Brain pericyte (primary cell): ENCODE measurements at places on chromosomes 1 and 21.

DNA sequence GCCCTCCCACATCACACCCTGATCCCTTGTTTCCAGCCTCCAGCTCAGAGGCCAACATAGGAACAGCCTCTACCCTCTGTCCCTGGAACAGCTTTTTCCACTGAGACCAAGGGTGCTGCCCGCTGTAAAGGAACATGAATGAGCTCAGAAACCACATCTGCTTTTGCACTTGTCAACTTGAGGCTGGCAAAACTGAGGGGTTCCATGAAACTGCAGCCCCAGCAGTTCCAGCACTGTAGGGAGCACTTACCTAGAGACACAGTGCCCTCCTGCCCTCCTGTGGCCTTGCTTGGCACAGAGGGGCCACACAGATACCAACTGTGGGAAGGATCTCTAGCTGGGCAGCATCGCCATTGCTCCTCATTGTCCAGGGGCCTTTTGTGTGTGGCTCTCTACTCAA lies 51.7 kb downstream of the ITPKB start:
- DNase-seq, result no peak

- DNase-seq, result no peak
Measured at GRCh38 chr1:181514298-181515290, 31.3 kb downstream of the CACNA1E start.

- DNase-seq, result no peak
Measured at GRCh38 chr1:58000116-58000515, 546.4 kb downstream of the OMA1 start.

DNA sequence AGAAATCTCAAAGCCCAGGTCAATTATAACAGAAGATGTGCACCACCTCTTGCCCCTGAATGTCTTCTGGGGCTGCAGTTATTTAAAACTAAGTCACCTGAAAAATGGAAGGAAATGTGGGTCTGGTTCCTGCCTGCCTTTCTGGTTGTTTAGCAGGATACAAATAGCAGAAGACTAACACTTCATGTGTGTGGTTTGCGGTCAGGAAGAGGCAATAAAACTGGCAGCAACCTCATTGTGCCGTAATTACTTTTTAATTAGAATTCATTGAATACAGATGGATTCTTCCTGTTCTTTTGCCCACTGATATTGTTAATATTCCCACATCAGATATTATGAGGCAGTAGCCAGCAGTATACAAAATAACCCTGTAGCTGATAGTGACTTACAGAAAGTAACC lies 345.7 kb downstream of the ZNF326 start:
- DNase-seq, result no peak

GRCh38 chr1:8166406-8166805 lies 140.3 kb upstream of the ERRFI1 start:
- no peak for DNase-seq

DNA sequence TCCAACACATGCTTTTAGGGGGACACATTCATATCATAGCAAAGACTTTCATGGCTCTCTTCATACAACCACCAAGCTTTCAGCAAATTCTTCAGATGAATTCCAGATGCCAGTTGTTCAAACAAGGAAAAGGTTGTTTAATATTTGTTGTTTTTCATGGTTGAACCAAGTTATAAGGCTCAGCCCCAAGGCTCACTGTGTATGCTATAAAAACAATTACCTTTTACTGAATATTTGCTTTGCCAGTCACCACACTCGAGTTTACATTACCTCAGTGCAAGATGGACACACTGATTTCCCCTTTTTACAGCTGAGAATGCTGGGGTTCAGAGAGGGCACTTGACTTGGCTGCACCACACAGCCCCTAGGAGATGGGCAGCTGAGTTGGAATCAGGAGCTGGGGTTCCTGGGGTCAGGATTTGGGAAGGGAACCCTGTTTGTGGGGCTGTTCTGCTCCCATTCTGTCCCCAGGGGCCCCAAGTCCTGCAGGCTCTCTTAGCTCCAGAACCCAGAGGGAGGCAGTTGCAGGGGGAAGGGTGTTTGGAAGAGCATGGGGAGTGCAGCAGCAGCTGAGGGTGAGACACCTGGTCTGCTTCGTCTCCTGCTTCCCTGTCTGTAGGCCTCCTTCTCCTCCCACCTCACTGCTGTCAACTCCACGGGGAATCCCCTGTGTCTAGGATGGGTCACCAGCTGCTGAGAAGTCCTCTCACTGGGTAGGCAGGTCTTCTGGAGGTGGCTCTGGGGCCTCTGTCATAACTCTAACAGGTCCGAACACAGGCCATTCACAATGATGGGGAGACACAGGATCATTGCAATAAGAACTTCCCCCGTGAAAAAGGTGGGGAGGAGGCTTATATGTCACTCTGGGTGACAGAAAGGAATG lies 12.8 kb upstream of the TMPRSS2 start:
- no peak for DNase-seq

DNA sequence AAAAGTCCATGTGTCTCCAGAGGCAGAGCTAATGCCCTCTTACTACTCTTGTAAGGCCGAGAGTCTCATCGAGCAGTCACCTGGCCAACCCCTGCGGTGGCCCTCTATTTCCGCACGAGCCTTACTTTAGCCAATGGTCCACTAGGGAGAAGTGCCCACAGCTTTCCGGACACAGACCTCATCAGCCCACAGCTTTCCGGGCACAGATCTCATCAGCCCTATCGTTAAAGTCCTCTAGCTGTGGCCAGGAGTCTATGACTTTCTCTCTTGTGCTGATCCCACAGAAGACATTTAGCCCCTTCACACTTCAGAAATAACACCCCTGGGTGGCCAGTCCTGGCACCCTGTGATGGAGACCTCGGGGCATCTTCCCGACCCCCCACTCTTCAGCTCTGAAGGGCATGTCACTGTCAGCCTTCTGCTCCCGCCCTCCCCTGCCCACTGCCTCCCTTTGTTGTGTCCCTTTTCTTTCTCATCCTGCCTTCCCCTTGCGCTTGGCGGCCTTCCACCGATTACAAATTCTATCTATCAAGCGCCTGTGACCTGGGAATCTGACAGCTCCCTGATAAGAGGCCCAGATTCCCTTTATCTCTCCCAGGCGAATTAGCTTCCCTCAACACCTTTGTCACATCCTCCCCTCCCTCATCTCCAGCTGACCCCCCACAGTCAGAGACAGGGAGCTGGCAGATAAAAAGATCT lies 161.0 kb downstream of the PLXNA2 start:
- no peak for DNase-seq

- no peak for DNase-seq
Measured at GRCh38 chr1:18926315-18927081, 24.1 kb upstream of the ALDH4A1 start.

- no peak for DNase-seq
Measured at GRCh38 chr1:19837866-19838265, 22.8 kb upstream of the RNF186 start.
